CD4-positive, alpha-beta T cell treated with Interleukin-12 subunit alpha and Interleukin-12 subunit beta, for 1 hour (primary cell): ENCODE measurements at places on chromosomes 5 and 9.

DNA sequence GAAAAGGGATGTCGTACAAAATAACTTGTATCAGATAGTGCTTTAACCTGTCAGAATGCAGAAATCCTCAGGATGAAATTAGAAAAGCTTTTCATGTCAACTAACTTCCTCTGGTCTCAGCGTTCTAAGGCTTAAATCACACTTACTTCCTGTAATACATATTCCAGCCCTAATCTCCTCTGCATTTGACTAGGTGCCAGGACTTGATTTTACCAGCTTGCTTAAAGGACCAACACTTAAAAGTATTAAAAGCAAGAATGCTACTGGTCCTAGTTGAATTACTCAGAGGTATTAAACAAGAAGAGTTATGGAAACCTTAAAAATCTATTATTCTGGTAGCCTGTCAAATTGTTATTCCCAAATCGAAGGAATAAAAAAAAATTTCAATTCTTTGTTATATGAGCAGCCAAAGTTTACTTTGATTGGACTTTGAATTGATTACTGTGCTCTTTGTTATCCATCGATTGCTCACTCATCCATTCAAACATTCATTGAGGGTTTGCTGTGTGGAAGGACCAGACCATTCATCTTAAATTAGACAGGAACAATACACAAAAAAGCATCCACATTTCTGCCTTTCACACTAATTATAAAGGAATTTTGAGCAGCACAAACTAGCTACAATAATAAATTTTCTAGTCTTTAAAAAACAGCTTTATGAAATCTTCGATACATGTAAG lies 108.7 kb downstream of the MUSK start:
- no peak for DNase-seq

GRCh38 chr5:135007305-135007704 lies 26.7 kb downstream of the PITX1 start:
- DNase-seq, result no peak

GRCh38 chr5:72956324-72957140 lies 691 bp downstream of the FCHO2 start:
- peak; percentile 23 for DNase-seq

GRCh38 chr9:131275332-131276093 lies 797 bp downstream of the FAM78A start:
- no peak for DNase-seq

GRCh38 chr9:108951578-108951977 lies 17.4 kb downstream of the ABITRAM start:
- no peak for DNase-seq

GRCh38 chr5:176979669-176980068 lies 26.9 kb downstream of the UIMC1 start:
- DNase-seq, result no peak

- DNase-seq, result peak; percentile 70
Measured at GRCh38 chr9:121369595-121370265, at the start of gene STOM. TSS of gene STOM (minus strand) at chr9:121370250. CDS start at chr9:121370187, 63 bp downstream.

DNA sequence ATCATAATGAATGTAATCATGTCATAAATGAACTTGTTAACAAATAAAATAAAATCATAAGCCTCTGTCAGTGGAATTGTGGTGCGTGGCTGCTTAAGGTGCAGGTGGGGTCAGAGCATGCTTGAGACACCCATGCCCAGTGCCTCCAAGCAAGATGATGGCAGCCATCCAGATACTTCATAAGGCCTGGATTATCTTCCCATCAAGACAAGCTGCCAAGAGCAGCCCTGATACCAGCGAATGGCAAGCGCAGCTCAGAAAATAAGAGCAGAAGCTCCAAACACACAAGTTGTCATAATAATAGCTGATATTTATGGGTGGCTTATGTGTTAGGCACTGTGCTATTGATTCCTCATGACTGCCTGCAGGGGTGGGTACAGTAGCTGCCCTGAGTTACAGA lies 21.8 kb upstream of the LMX1B start:
- no peak for DNase-seq

- DNase-seq, result no peak
Measured at GRCh38 chr9:34463098-34463900, 4.7 kb downstream of the DNAI1 start.

GRCh38 chr5:113140837-113141671 lies 164.5 kb downstream of the DCP2 start:
- DNase-seq, result no peak

DNA sequence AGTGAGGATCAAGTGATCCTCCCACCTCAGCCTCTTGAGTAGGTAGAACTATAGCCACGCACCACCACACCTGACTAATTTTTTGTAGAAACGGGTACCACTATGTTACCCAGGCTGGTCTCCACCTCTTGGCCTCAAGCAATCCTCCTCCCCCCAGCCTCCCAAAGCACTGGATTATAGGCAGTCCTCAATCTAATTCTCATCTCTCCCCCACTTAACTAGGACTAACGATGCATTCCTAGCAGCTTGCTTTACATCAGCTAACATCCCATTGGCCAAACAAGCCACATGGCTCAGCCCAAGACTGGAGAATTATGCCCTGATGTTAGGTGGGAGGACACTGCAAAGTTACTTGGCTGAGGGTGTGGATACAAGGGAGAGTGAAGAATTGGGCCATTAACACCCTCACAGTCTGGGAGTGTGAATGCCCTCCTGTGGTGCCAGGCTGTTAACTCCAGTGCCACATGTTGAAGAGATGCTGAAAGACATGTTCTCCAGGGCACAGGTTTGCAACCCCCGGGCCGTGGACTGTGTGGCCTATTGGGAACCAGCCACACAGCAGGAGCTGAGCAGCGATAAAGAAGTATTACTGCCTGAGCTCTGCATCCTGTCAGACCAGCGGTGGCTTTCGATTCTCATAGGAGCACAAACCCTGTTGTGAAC lies 5.3 kb upstream of the ZNF367 start:
- DNase-seq, result no peak

DNA sequence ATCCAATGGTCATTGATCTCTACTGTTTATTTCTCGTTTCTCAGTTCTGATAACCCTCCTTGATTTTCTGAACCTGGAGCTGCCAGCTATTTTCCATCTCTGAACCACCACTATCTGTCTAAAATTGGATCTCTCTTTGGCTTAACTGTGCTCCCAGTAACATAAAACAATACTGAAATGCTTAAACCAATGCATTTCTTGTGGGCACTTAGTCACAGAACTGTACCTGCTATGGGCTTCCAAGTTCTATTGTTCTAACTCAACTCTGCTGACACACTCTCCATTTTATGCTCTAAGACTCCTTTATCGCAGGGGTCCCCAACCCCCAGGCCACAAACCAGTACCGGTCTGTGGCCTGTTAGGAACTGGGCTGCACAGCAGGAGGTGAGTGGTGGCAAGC lies 120.6 kb downstream of the LHFPL2 start:
- no peak for DNase-seq
